Astrocyte of the cerebellum (primary cell): ENCODE measurements at places on chromosomes 4 and X.

- DNase-seq = no peak
Measured at GRCh38 chr4:150021483-150021882, 56.8 kb upstream of the DCLK2 start.

GRCh38 chr4:156021298-156021697 is 67.6 kb upstream of the CTSO start:
- no peak for DNase-seq

DNA sequence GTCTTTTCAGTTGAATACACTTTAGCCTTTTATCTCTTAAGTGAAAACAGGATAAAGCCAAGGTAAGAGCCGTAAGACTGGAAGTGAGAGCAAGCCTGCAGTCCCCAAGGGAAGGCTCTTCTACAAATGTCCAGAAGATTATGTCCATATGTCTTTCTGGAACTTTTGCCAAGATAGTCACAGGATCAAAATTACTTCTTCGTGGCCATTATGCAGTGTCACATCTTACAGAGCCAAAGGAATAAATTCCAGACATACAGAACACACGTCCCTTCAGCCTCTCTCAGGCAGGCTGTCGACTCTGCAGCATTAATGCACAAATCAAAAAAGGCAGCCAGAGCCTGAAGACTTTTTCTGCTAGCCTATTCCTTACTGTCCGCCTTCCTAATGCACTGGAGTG is 10.9 kb upstream of the GATB start:
- no peak for DNase-seq

- no peak for DNase-seq
Measured at GRCh38 chrX:154592505-154592904, 7.6 kb downstream of the CTAG1A start.

- DNase-seq = no peak
Measured at GRCh38 chr4:152090543-152090942, 329.7 kb upstream of the GATB start.

GRCh38 chr4:81432825-81433224 is 38.9 kb downstream of the RASGEF1B start:
- no peak for DNase-seq

- DNase-seq = no peak
Measured at GRCh38 chr4:10371869-10372471, 85.3 kb downstream of the ZNF518B start.

GRCh38 chr4:21826071-21826470 is 122.5 kb downstream of the KCNIP4 start:
- no peak for DNase-seq

- no peak for DNase-seq
Measured at GRCh38 chrX:117834076-117834475, 282.5 kb downstream of the KLHL13 start.

DNA sequence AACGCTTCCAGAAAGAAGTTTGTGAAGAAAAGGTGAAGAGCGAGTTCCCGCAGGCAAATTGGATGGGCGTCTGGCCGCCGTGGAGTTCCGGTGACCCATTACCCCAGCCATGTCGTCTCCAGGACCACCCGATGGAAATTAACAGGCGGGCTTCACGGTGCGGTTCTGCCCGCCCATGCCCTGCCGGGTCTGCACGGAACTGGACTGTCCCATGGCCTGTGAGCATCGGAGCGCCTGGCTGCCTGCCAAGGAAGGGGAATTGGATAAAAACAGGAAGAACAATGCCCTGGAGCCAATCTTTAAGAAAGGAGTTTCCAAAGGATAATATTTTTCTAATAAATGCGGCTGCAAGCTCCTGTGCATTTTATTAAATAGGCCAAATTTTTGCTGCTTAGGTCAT is 319.8 kb upstream of the SLC7A11 start:
- no peak for DNase-seq

DNA sequence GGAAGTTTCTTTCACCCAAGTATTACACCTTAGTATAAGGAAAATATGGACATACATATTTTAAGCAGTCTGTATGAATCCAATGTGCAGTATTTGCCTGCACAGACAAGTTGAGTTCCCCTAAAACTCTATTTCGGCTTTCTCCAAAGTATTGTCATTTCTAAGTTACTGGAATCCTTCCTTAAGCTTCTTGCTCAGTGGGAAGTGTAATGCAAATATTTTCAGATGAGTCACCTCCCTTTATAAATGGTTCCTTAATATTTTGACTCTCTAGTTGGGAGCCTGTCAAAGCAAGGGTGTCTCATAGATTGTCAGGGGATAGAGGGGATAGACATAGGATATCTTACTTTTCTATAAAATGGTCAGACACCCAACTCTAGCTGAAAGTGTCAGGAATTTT is 178.6 kb downstream of the NAA11 start:
- no peak for DNase-seq

GRCh38 chr4:177569434-177569833 is 127.2 kb upstream of the AGA start:
- peak; percentile 56 for DNase-seq

- DNase-seq = no peak
Measured at GRCh38 chr4:151657896-151658295, 102.9 kb downstream of the GATB start.

- no peak for DNase-seq
Measured at GRCh38 chr4:89242864-89243732, 64.5 kb downstream of the GPRIN3 start.
